A549 treated with Hydrocortisone at 1 μM for 4 hours (cell line): ENCODE measurements at places on chromosomes 13 and 19. TPM values are rescaled to one million over a fixed set of nuclear protein-coding genes. Genes with fewer than 3 reads are reported as not detected.

The ZNF534 gene
- not detected in 5 replicates for total RNA-seq

The SHC2 gene
- 0.77 to 1.5 TPM (median 0.99 TPM) in 5 replicates for total RNA-seq

The ZNF835 gene
- total RNA-seq: not detected in 5 replicates

The TGFBR3L gene
- total RNA-seq: 1.0 to 2.4 TPM (median 1.6 TPM) in 5 replicates

The ZNF726 gene
- total RNA-seq: 0.39 to 0.61 TPM (median 0.59 TPM) in 5 replicates

The GDF15 gene
- total RNA-seq: 11.9 to 24.9 TPM (median 20.6 TPM) in 5 replicates

The PSG7 gene
- 0.10 TPM in 1 of 5 replicates, not detected in the others for total RNA-seq

The FARP1 gene
- total RNA-seq: 15.1 to 18.4 TPM (median 15.5 TPM) in 5 replicates

The MYO1F gene
- total RNA-seq: 0.22 to 0.32 TPM (median 0.24 TPM) in 5 replicates

The OR4F17 gene
- not detected in 5 replicates for total RNA-seq

The FAM124A gene
- total RNA-seq: 1.8 to 2.4 TPM (median 2.1 TPM) in 5 replicates

The CYP2F1 gene
- total RNA-seq: not detected in 5 replicates

The STOML3 gene
- not detected in 5 replicates for total RNA-seq

The IFI30 gene
- total RNA-seq: 11.4 to 18.5 TPM (median 15.0 TPM) in 5 replicates

The LRRC4B gene
- total RNA-seq: 0.21 to 0.58 TPM (median 0.47 TPM) in 5 replicates

The IRGC gene
- not detected in 5 replicates for total RNA-seq

The CNN1 gene
- total RNA-seq: 0.20 to 0.46 TPM (median 0.35 TPM) in 5 replicates

The REEP6 gene
- 3.9 to 6.6 TPM (median 4.9 TPM) in 5 replicates for total RNA-seq

The ZNF135 gene
- total RNA-seq: not detected in 5 replicates

The TPTE2 gene
- not detected in 5 replicates for total RNA-seq

The ZNF491 gene
- total RNA-seq: not detected in 5 replicates

The GAPDHS gene
- 0.09 TPM in 1 of 5 replicates, not detected in the others for total RNA-seq

The PSG4 gene
- 0.56 to 0.91 TPM (median 0.74 TPM) in 5 replicates for total RNA-seq

The INAFM1 gene
- 3.6 to 11.0 TPM (median 10.2 TPM) in 5 replicates for total RNA-seq

The C1QTNF9B gene
- not detected in 5 replicates for total RNA-seq

The PEG3 gene
- total RNA-seq: not detected in 5 replicates

The UPF1 gene
- 38.3 to 42.6 TPM (median 41.3 TPM) in 5 replicates for total RNA-seq

The RYR1 gene
- total RNA-seq: 5.2 to 6.8 TPM (median 6.4 TPM) in 5 replicates

The LENG9 gene
- total RNA-seq: 4.7 to 7.9 TPM (median 6.6 TPM) in 5 replicates

The ADGRE3 gene
- total RNA-seq: not detected in 5 replicates

The SYDE1 gene
- total RNA-seq: 16.4 to 20.2 TPM (median 17.3 TPM) in 5 replicates

The LIM2 gene
- not detected in 5 replicates for total RNA-seq
